ENCODE measurements at places on chromosomes 7 and 10.

DNA sequence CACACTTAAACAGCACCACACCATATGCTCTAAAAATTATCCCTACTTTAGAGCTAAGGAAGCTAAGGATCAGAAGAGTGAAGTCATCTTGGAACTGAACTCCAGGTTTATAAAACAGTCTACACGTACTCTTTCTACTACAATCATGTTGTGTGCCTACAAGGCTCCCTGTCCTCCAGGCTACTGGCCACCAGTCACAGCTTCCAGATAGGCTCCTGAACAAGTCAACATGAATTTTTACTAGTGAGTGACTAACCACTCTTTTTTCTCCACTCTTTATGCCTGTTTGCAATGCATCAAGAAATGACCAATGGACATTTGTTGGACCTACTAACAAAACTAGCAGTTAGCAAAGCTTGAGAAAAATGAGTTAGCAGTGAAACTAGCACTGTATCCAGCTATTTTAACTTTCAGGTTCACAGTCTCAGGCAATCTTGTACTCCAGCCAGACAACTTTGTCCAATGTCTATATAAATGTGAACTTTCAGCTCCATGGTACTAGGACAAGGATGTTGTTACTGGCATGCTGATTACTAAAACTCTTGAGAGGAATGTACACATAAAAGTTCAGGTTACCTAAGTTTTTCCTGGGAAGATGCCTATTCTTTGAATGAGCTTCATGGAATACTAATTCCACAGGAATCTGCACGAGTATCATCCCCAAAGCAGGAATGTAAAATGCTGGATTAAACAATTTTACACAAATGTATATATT is 180.0 kb downstream of the BTAF1 start:
- no peak for DNase-seq

DNA sequence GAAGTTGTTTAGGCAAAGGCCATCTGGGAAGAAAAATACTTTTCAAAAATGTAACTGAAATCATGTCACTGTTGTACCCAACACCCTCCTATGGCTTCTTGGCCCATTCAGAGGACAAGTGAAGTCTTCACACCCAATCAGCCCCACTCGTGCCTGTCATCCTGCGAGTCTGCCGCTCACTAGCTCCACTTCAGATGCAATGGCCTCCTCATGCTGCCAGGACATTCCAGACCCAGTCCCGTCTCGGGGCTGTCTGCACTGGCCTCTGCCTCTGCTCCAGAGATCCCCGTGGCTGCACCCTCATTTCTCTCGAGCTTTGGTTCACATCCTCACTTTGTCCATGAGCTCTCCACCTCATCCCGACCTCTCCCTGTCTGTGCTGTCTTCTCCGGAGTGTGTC is 227.1 kb downstream of the KCNMA1 start:
- DNase-seq: no peak

GRCh38 chr10:131667561-131667960 is 233.2 kb upstream of the PPP2R2D start:
- no peak for DNase-seq

DNA sequence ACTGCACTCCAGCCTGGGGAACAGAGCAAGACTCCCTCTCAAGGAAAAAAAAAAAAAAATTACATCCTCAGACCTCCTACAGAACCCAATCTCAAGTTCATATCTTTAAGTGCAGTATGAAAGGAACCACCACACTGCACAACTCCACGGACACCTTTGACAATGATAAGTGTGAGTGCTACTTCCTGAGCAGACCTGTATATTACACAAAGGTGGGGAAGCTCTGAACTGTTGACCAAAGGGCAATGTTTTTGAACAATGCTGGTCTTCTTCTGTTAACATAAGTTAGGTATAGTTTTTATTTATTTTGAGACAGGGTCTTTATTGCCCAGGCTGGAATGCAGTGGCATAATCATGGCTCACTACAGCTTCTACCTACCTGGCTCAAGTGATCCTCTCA is 54.1 kb upstream of the RNF148 start:
- no peak for DNase-seq

GRCh38 chr10:110597476-110597875 is 30.0 kb downstream of the SMC3 start:
- no peak for DNase-seq

DNA sequence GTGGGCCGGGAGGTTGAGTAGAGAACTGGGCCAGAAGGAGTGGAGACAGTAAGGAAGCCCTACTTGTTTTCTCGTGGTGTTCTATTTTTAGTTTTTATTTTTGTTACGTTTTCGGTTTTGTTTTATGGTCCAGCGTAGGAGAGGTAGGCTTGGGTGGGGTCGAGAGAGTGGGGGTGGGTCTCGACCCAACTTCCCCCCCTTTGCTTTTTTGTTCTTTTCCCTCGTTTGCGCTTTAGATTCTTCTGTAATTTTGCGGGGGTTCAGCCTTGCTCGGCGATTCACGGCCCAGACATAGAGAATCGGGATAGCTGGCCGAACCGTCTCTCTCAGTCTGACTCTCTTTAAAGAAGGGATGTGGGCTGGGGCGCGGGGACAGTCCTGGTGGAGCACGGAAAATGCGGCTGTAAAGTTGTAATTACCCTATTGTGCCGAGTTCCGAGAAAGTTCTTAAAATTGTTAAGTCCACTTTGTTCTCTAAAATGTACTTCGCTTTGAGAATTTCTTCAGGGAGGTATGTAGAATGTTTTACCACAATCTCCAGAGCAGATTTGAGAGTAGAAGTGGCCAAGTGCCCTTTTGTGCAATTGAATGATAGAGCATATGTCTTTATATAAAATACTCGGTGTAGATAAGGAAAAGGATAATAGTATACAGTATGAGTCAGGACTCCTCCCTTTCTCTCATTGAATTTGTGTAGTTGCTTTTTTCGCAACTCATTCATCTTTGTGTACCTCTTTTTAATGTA is 816 bp downstream of the DMTF1 start:
- no peak for DNase-seq

GRCh38 chr10:113020838-113021237 is 70.8 kb downstream of the TCF7L2 start:
- DNase-seq: no peak

DNA sequence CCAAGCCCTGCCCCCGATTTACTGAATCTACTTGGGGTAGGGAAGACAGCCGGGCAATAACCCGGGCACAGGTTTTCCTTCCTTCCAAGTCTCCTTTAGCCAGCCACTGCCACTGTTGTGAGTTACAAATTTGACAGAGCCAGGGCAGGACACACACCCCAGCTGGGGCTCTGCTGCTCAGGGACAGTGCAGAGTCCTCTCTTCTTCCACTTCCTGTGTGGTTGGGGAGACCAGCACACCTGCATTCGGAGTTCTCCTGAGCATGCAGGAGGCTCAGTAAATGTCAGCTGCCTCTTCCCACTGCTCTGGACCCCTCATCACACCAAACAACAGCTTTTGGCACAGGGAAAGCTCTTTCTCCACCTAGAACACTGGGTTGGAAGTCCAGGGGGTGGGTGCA is 21.3 kb downstream of the CHST15 start:
- no peak for DNase-seq

DNA sequence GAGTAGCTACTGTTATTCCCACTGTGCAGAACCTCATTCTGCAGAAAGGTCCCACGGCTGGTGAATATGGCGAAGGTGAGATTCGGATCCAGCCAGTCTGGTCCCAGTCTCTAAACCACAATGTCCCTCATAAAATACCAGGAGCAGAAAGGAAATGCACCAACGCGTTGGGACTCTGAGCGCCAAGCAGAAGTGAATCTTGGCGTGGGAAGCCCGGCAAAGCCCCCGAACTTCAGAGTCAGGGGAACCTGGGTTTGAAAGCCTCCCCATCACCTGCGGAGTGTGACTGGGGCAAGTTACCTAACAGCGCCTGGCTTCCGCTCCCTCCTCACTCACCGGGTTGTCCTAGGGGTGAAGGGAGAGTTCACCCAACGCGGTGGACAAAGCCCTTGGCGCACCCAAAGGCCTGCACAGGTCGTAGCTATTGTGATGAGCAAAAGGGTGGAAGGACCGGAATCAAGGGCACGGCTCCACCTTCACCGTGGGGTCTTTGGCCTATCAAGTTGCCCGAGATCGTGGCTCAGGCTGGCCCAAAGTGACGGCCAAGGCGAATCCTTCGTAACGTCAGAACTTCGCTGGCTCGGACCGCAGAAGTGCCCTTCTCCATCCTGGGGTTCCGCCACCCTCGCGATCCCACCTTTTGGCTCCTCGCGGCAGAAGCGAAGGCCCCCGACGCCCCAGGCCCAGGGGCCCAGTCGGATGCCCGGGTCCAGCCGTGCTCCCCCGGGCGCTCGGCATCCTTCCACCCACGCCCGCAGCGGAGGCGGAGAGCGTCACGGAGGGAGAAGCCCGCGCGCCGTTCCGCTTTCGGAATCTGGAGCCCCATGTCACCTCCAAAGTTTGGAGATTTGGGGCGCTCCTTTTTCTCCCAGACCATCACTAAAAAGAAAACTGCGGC is 811 bp downstream of the RGS10 start:
- DNase-seq: no peak

DNA sequence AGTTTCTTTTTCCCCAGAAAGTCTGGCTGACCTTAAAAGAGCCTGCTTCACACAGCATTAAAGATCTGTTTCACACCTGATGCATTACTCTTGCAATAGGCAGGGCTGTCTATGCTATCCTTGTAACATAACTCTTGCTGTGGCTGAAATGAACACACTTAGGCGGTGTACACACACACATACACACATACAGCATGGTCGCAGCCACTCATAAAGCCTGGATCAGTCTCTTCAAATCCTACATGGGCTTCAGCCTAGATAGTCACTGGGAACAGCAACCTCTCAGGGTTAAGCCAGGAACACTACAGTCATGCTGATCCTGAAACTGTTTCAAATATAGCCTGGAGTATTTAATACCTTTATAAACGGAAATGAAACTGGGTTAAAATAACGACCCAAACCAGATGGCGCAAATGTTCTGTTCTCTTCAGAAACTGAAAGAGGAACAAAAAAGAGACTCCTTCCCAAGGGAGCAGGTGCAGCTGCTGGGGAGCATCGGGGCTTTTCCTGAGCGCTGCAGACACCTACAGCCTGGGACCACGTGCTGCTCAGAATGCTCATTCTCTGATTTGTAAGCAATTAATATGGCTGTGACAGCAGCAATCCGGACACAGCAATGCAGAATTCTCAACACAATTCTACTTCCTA is 61.0 kb upstream of the SFMBT2 start:
- DNase-seq: no peak

GRCh38 chr7:120043250-120043649 is 229.7 kb upstream of the KCND2 start:
- no peak for DNase-seq

DNA sequence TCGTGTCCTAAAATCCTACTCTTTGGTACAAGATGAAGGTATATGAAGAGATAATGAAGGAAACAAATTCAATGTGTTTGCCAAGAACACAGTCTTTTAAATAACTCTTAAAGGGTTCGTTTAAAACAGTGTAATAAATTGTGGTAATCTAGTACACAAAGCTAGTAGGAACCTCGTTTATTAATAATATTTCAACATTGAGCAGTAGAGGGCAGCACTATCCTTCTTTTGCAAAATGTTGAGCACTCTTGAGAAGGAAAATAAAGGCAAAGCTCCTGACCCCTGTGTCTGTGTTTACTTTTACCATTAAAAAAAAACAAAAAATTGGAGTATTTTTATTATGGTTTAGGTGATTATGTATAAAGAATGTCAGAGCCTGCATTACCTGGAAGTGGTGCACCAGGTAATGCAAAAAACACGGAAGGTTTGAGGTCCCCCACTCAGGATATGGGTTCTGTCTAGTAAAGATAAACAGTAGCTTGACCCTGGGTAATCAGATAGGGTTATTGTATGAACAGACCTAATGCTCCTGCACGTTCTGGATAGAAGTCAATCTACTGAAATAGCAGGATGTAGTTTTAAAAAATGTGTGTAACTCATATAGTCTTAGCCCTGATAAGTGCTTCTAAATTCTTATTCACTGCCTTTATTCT is 5.7 kb upstream of the GOT1 start:
- DNase-seq: no peak

DNA sequence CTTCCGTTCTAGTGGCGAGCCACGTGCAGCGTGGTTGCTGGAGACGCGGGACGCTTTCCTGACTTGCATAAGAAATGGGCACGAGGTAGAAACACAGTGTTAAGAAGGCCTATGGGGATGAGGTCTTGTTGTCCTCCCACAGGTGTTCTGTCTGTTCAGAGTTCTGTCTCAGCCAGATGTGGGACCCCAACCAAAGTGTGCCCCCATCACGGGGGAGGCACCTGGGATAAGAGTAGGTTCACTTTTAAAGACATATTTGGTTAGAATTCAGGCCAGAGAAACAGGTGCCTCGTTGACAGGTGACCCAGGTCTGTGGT is 56.0 kb upstream of the PITRM1 start:
- DNase-seq: no peak

Data from NCI-H2081 treated with DMSO at 0.1 percent for 48 hours (cell line).